ENCODE measurements at places on chromosomes 1 and 21. TPM values are rescaled to one million over a fixed set of nuclear protein-coding genes. Genes with fewer than 3 reads are reported as not detected.

CDA gene
- not detected for polyA plus RNA-seq

CLCA4 gene
- polyA plus RNA-seq = not detected

ADAM30 gene
- 0.20 TPM for polyA plus RNA-seq

UBE4B gene
- 7.5 TPM for polyA plus RNA-seq

OR2M3 gene
- not detected for polyA plus RNA-seq

PLA2G5 gene
- not detected for polyA plus RNA-seq

RGS18 gene
- not detected for polyA plus RNA-seq

HCN3 gene
- polyA plus RNA-seq = 0.07 TPM

C1orf115 gene
- 1.9 TPM for polyA plus RNA-seq

TMEM81 gene
- 0.79 TPM for polyA plus RNA-seq

KPRP gene
- polyA plus RNA-seq = not detected

LYPD8 gene
- polyA plus RNA-seq = not detected

USP48 gene
- polyA plus RNA-seq = 34.8 TPM

ETV3L gene
- not detected for polyA plus RNA-seq

RRAGC gene
- 6.9 TPM for polyA plus RNA-seq

SLC66A1 gene
- polyA plus RNA-seq = 1.3 TPM

SUCO gene
- polyA plus RNA-seq = 15.3 TPM

KPNA6 gene
- polyA plus RNA-seq = 19.5 TPM

LEMD1 gene
- not detected for polyA plus RNA-seq

POU3F1 gene
- polyA plus RNA-seq = not detected

PGLYRP3 gene
- not detected for polyA plus RNA-seq

DNALI1 gene
- polyA plus RNA-seq = not detected

FCER1A gene
- polyA plus RNA-seq = 0.19 TPM

PTAFR gene
- polyA plus RNA-seq = 0.51 TPM

CNIH4 gene
- polyA plus RNA-seq = 44.8 TPM

SPRR2A gene
- not detected for polyA plus RNA-seq

SPRR2G gene
- not detected for polyA plus RNA-seq

ARTN gene
- polyA plus RNA-seq = not detected

PIK3R3 gene
- polyA plus RNA-seq = 0.03 TPM

WDR64 gene
- 0.29 TPM for polyA plus RNA-seq

ST6GALNAC5 gene
- not detected for polyA plus RNA-seq

RPTN gene
- not detected for polyA plus RNA-seq

EPHX1 gene
- 0.66 TPM for polyA plus RNA-seq
